ENCODE measurements at places on chromosomes 12 and 14.

DNA sequence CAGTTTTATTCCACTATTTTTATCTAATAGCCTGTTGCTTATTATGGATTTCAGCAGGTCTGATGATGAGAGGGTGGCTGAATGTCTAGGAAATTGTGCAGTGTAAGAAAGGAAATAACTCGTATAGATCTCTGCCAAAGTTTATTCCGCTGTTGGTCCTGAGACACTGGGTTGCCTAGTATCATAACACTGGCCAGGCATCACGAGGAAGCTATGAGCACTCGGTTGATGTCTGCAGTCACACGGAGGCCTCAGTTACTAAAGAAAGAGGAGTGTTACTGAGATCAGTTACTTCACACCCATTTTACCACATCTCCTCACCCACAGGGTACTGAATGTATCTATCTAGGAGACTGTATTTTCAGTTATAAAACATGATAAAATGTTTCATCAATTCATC lies 21.9 kb downstream of the BHLHE41 start:
- DNase-seq, result no peak

- DNase-seq, result peak; percentile 77
These were observed 11.2 kb downstream of the CEP170B start for GRCh38 chr14:104876251-104876699.

DNA sequence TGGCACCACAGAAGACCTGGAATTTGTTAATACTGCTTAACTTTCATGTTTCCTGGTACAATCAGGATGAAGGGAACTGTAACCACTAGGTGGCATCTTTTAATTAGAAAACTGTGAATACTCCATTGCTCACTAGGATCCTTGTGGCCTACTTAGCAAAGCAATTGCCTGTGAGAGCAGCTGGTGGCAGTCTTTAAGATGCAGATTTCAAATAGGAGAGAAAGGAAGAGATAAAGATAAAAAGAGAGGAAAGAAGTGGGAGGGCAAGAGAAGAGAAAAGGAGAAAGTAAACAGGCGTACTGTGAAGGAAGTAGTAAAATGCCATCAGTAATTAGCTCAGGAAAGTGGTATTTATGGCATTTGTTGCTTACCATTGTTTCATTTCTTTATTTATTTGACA lies 114.5 kb downstream of the RAD51B start:
- DNase-seq, result peak; percentile 56

- DNase-seq, result peak; percentile 24
These were observed 60.6 kb upstream of the DIO3 start for GRCh38 chr14:101500681-101501080.

DNA sequence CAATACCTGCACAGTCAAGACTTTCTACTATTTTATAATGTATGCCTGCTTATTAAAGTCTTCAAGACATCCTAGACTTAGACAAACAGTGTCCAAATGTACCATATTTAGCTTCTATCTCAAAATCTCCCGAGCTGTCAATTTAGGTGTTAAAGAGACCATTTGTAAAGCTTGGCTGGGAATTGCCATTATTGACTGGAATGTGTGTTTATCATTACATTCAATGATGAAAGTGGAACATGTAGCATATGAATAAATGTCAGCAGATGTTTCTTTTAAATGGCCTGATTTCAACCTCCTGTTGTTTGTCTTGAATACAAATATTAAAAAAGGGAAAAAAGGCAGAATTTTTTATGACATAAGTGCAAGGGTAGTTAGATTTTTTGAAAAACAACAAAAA lies 572.3 kb downstream of the PRKD1 start:
- DNase-seq, result no peak

- DNase-seq, result no peak
These were observed 46.9 kb downstream of the CYP46A1 start for GRCh38 chr14:99730876-99731546.

DNA sequence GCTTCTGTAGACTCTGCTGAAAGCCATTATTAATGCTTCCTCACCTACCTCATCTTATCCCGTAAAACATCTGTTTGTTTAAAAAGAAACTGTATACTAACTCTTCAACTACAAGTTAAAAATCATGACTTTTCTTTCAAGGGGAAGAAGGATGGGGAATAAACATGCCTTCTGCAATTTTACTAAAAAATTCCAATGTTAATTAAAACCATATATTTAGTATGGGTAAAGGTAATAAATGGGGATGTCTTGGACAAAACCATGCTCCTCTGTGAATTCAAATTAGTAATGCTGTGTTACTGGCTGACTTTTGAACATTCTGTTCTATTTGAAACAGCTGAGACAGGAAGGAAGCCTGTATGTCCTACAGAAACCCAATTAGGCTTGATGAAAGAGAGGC lies 311.1 kb upstream of the DIO2 start:
- no peak for DNase-seq

DNA sequence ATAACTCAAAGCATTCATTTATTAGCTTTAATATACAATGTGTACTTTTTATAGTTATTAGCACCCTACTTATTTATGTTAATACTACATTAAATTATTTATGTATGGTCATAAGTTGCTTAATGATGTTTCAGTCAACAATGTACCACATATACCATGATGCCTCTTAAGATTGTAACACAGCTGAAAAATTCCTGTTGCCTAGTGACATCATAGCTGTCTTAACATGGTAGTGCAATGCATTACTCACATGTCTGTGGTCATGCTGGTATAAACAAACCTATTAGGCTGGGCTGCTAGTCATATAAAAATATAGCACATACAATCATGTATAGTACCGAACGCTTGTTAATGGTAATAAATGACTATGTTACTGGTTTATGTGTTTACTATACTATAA lies 120.4 kb downstream of the ANO6 start:
- DNase-seq, result no peak

- peak; percentile 59 for DNase-seq
These were observed 164.8 kb downstream of the SNAPC1 start for GRCh38 chr14:61927060-61927459.

DNA sequence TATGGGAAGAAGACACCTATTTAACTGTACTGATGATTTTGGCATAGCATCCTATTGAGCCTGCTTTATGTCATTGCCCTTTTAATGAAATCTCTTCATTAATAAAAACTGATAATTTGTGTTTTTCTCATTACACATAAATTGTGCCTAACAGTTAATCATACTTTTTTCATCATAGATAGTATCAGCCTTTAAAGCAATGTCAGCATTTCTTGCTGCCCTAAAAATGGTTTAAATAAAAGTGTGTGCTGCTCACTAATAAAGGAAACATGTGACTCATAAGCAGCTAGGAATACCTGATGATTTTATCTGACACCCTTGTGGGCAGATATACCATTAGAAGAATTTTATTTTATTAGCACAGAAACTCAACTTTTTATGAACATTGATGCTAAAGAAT lies 26.7 kb downstream of the TBK1 start:
- DNase-seq, result no peak

GRCh38 chr12:80195074-80195726 lies 95.9 kb downstream of the OTOGL start:
- peak; percentile 75 for DNase-seq

Data from islet precursor cell (in vitro differentiated cells).